Cerebellar nuclear complex (tissue), 1 donor: ENCODE measurements at places on chromosomes 1 and 21.

DNA sequence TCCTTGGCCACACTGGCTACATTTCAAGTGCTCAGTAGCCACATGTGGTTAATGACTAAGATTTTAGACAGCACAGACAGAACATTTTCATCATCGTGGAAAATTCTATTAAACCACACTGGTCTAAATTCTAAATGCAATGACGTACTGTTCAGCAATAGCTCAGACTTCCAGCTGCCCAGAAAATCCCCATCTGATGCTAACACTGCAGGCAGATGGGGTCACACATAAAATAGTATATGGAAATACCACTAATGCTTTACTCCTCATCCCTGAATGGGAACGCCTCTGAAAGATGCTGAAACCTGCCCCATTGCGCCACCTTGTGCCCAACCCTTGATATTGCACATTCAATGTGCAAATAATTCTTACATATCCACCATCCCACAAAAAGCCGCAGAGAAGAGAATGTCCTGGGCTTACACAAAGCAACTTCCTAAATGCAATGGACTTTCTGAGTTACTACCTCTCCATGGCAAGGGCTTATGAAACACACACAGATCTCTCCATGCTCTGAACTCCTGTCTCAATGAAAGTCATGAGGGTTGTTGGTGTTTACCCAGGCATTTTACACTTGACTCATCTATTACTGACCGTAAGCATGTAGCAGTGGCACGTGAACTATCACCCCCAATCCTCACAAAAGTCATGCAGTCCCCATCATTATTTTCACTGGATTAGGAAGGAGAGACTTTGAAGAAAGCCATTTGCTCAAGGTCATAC, 20.3 kb upstream of the SLC5A9 start:
- DNase-seq = no peak

DNA sequence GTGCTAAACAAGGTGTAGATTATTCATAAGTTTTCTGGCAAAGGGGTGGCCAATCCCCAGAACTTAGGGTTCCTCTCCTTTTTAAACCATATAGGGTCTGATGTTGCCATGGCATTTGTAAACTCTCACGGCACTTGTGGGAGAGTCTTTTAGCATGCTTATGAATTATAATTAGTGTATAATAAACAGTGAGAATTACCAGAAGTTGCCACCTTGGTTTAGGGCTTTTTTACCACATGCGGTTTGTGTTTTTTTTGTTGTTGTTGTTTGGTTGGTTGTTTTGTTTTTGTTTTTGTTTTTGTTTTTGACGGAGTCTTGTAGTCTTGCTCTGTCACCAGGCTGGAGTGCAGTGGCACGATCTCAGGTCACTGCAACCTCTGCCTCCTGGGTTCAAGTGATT, 8.9 kb upstream of the LAX1 start:
- no peak for DNase-seq

DNA sequence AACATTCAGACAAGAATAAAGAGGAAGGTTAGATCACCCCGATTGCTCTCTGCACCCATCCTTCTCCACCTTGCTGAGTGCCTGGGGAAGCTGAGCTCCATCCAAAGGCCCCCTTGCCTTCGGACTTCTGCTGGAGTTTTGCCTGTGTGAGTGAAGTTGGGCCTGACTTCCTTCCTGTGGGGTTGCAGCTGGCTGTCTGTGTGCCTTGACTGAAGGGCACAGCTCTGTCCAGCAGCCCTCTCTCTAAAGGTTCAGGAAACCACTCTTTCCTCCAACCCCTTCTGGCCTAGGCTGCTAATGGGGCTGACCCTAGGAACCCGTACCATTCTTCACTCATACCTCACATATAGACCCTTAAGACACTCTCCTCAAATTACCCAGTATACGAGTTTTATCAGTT, 173.4 kb upstream of the HMCN1 start:
- no peak for DNase-seq

GRCh38 chr1:203278082-203278884, 27.0 kb upstream of the BTG2 start:
- peak; percentile 66 for DNase-seq

DNA sequence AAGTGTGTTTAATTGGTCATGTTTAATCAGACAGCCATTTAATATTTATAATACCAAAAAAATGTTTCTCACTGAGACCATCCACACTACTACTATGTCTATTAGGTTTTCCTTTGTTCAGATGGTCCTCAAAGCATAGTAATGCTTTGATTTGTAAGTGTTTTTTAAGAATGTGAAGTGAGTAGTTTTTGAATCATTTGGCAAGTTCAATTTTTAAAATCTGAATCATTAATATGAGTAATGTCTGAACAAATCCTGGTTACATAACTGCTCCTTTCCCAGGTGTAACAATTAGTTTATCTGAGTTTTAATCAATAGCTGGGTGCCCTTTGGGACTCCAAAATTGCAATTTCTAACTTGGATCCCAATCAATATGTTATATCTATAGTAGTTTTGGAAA, 23.5 kb upstream of the RPL5 start:
- DNase-seq = no peak

DNA sequence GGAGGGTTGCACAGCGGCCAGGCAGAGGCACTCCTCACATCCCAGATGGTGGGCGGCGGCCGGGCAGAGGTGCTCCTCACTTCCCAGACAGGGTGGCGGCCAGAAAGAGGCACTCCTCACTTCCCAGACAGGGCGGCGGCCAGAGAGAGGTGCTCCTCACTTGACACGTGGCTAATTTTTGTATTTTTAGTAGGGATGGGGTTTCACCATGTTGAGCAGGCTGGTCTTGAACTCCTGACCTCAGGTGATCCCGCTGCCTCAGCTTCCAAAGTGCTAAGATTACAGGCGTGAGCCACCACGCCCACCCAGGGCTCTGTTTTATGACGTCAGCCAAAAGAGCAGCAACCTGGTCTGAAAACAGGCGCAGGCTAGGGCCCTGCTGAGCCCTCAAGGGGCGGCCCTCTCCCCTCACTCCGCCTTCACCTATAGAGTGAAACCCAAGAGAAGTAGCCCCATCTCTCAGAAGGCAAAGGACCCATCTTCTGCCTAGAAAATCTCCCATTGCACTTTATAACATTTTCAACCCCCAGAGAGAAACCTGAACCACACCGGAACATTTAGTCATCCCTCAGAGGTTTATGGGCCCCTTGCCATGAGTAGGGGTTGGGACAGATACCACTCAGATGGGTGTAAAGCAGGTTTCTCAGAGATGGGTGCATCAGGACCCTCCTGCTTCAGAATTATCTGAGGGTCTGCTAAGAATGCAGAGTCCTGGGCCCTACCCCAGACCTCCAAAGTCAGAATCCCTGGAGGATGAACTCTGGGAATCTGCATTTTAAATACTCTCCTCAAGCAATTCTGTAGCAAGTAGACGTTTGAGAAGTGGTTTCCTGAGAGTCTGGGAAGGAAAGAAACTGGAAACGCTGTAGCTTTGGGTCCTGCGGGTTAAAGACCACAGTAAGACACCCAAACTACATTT, 40.8 kb downstream of the CDK18 start:
- no peak for DNase-seq

DNA sequence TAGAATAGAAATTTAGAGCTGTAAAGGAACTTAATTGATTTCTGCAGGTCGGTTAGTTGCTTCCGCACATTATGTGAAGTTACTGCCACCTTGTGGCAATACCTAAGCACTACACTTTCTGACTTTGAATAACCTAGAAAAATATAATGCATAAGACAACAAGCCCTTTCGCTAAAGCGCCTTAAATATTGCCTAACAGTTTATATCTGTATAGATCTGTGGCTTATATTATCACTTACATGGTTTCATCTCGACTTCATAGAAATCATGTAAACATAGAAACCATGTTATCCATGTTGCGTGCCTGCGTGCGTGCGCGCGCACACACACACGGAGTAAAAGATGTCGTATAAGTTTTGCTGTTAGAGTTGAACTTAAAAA, 10.9 kb upstream of the IFI16 start:
- DNase-seq = no peak

DNA sequence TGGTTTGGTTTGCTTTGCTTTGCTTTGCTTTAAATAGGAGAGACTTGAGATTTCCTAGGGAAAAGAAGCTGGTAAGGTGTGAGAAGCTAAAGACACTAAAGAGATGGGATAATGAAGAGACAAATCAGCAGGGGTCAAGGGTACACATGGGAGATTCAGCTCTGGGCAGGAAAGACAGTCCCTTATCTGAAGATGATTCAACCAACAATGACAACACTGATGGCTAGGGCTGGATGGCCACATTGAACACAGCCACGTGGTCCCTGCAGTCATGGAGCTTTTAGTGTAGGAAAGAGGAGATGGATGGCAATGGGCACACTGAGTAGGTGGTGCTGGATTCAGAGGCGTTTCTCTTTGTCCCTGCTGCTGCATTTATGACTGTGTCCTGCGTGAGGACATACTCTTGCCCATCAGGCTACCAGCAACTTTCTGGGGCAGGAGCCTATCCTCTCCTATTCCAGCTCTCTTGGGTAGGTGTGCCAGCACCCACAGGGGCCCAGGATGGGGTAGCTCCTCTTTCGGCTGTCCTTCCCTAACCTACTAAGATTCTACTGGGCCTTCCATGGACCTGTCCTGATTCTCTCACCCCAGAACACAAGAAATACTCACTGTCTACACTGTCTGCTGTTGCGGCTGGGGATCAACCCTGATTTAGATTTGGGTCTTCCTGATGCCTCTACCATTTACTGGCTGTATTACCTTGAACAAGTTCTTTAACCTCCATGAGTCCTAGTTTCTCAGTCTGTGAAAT, 1.4 kb upstream of the SHISA4 start:
- no peak for DNase-seq

- DNase-seq = no peak
Measured at GRCh38 chr1:1422465-1423244, 1.6 kb upstream of the ANKRD65 start.

GRCh38 chr1:55702064-55702463, 486.9 kb upstream of the USP24 start:
- DNase-seq = no peak

DNA sequence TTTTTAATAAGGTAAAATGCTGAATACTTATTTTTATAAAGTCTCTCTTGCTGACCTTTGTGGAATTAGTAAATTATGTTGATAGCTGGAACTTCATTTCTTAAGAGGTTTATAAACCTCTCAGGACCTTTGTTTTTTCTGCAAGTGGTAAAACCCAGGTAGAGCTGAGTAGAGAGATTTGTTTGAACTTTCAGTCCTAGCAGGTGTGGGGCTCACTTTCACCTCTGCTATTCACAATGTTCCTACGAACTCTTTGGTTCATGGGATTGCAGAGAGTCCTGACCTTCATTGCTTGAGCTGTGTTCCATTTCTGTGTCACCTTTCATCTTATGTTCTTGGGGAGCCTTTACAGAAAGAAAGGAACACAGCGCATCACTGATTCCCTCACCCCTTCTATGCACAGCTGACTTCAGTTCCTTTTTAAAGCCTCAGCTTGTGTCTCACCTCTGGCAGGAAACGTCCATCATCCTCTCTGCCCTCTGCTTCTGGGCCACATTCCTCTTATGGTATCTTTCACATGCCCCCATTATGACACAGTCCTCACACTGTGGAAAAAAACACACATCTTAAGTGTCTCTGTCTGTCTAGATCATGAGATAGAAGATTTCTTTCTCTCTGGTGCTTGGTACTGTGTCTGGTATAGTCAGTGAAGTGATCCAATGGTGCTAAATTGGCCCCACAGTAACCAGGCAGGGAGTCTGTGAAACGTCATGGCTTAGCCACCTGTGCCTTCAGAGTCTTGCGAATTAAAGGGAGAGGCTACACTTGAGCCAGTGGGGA, 262.5 kb upstream of the B3GALT2 start:
- no peak for DNase-seq

DNA sequence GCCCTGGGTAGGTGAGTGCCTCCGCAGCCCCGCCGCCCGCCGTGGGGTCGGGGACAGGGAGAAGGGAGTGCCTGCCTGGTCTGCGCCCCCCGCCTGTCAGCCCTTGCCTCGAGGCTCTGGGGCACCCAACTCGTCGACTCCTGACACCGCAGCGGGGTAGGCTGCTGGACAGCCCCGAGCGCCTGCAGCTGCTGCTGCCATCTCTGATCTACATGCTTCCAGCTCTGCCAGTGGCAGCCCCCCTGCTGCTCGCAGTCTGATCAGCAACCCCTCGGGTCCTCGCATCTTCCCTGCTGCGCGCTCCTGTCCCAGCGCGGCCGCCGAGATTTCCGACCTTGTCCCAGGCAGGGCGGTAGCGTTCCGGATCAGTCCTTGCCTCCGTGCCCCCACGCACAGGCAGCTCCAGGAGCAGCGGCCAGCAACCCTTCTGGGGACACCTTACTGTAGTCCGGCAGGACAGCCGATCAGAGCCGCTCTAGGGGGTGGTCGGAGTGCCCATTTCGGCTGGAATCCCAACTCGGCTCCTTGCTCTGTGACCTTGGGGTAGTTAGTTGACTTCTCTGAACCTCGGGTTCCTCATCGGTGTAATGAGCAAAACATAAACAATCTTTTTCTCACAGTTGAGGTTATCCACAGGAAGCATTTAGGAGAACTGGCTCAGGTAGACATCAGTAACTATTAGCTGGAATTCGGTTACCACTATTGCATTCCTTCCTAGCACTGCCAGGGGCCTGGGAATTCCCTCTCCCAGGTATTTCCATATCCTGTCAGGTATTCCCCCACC, 540 bp downstream of the BCAN start:
- no peak for DNase-seq

- DNase-seq = no peak
Measured at GRCh38 chr1:42170779-42171621, 6.5 kb upstream of the GUCA2A start.

DNA sequence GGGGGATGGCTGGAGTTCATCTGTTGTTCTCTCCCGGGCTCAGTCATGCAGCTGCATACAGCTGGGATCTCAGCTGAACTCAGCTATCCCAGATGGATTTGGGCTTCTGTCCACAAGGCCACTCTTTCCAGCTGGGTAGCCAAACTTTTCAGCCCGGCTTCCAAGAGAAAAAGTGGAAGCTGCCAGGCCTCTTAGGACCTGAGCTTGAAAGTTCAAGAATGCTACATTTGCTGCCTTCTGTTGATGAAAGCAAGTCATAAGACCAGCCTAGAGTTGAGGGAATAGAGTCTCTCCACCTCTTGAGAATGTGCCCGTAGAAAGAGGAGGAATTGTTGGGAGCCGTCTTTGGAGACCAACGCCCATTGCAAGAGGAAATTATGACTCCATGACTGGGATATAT, 95.3 kb downstream of the C1orf21 start:
- DNase-seq = no peak

DNA sequence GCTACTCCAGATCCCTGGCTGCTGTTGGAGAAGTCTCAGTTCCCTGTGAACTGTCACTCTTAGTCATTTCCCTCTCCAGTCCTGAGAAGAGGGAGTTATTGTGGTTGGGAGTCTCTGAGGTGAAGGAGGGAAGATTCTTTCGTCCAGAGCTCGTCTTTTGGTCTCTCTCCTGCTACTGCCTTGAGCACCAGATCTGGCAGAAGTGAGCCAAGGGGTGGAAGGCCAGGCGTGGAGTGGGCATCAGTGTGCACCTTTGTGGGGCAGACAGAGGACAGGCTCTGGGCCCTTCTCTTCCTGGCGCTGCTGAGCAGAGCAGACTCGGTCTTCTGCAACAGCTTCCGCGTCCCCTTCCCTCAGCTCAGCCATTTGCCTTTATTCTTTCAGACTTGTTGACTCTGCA, 19.1 kb downstream of the CLCN6 start:
- no peak for DNase-seq

DNA sequence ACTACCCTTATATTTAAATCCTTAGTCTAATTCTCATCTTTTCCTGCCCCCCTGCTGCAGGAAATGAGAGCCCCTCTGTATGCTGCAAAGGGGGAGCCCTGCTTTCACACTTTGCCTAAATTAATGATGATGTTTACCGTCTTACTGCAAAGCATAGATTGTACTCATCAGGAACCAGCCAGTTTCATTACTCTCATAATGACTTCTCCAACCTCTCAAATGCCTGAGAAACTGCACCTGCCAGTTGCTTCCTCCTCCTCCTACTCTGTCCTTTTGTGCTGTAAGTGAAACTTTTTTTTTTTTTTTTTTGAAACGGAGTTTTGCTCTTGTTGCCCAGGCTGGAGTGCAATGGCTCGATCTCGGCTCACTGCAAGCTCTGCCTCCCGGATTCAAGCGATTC, 101.7 kb downstream of the ADSS2 start:
- DNase-seq = no peak
